ENCODE measurements at places on chromosomes 1 and 21.

DNA sequence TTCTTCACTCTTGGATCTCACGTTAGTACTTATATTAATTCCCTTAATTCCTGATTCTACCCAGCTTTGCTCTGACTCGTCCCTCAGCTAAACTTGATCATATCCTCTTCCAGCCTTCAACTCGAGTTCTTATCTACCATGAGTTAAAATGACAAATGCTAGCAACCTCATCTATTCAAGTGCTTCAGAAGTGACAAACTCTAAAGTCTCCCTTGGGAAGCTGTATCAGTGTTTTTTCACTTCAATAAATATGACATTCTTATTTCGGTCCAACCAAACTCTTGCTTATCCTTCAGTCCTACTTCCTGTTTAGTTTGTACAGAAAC is 75.3 kb downstream of the FOXJ3 start:
- DNase-seq = no peak

GRCh38 chr1:172326136-172326535 is 94.3 kb upstream of the C1orf105 start:
- DNase-seq = no peak

GRCh38 chr1:92159593-92159992 is 58.1 kb upstream of the C1orf146 start:
- DNase-seq = no peak

DNA sequence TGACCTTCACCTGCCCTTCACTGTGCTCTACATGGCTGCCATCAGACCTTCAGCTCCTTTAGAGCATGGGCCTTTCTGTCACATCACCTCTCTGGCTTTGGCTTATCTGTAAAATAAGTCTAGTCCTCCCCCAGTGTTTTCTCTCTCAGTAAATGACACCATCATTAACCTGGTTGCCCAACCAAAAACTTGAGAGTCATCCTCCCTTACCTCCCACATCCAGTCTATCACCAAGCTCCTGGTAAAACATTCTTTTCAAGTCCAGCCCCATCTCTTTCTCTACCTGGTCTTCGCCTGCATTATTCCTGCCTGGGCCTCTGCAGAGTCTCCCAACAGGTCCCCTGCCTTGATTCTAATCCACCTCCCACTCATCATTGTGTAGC is 13.1 kb downstream of the SLC26A9 start:
- no peak for DNase-seq

DNA sequence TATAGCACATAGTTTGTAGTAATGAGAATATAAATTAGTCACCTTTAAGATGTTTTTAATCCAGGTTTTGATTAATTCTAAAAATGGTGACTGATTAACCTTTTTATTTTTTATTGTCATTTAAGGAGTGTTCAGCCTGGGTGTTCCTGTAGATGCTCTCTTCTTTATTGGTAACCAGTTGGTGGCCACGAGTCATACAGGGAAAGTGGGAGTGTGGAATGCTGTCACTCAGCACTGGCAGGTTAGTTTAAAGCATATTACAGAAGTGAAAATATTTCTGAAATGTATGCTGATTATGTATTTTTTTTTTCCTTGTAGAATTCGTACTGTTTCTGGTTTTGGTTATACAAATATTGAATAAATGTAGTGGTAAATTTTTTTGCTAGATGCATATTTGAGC is 28.1 kb downstream of the KCTD3 start:
- DNase-seq = no peak

GRCh38 chr1:27203946-27204345 is 30.5 kb upstream of the WDTC1 start:
- DNase-seq = no peak

DNA sequence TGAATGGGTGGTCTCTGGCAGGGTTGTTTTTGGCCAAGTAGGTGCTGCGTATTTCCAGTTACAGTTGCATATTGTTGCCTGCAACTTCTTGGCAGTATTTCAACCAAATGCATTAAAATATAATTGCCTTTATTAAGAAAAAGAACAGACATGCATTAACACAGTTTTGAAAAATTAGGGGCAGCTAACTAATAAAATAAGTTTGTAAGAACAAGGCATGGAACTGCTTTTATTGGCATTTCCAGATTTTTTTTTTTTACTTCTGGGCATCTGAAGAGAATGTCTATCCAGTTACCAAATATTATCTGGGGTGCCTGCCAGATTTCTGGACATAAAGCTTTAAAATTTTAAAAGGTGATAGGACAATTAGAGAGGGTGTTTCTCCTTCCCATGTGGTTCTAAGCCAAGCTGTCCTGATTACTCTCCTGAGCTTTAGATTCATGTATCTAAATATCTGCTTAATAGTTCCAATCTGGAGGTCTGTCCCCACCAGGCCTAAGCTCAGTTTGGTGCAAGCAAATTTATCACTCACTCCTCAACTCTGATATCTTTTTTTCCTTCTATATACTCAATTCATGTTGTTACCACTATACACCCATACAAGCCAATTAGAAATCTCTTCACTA is 553.3 kb upstream of the USP24 start:
- no peak for DNase-seq

DNA sequence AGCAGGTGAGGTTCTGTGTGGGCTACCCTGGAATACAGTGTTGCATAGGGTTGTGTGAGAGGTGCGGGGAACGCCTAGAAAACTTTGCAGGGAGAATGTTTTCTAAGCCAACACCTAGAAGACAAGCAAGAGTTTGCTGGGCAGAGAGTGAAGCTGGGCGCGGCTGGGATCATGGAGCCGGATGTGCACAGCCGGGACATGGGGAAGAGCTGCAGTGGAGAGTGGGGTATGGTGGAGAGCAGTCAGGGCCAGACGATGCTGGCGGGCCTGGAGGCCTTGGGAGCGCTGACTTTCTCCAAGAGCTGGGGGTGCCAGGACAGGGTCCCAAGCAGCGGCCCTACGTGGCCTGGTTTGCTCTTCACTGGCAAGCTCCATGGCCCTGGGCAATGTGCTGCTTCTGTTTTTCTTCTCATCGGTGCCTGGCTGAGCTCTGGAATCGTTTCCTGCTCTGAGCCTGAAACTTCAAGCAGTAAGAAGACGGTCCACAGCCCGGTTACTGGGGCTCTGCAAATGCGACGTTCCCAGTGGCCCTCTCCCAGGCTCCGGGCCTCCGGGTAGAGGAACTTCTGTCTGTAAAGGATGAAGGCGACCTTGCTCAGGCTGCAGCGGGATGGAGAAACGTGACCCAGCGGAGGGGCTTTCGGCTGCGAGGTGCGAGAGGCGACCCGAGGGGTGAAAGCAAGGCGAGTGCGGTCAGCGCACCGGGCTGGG is 51.9 kb upstream of the CD34 start:
- DNase-seq = peak; percentile 9

DNA sequence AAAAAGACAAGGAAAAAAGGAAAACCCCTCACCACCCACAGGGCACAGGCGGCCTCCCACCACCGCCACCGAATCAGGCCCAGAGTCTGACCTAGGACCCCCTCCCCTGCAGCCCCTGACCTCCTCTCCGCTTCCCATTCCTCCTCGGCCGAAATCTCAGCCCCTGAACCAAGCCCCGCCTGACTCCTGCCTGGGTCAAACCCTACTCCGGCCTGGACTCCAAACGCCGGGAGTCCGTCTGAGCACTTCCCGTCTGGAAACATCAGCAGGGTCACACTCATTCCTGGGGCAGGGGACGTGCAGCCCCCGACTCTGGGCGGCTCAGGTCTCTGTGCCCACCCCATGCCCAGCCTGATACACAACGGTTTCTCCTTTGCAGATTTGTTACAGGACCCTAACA is 26.4 kb upstream of the SUMO3 start:
- no peak for DNase-seq

- DNase-seq = no peak
These were observed 189.6 kb downstream of the NRIP1 start for GRCh38 chr21:14875186-14875585.

- no peak for DNase-seq
These were observed 223.2 kb downstream of the BACH1 start for GRCh38 chr21:29521872-29522271.

GRCh38 chr21:43667191-43667904 is 8.0 kb downstream of the RRP1B start:
- DNase-seq = no peak

DNA sequence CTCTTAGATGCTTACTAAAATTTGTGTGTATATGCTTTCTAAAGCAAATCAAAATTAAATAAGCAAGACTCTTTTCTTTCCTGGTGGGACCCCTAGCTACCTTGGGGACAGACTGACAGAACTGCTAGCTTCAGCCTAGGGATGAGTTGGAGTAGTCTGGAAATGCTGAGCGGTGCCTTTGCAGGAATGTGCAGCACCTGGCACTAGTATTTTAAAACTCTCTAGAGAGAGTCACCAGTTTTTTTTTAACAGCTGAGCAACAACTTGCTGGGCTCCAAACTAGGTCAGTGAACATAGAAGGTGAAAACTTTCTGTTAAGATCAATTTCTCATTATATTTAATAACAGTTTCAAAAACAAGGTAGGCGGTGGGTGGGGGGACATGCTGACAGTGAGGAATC is 56.8 kb downstream of the NUF2 start:
- no peak for DNase-seq

DNA sequence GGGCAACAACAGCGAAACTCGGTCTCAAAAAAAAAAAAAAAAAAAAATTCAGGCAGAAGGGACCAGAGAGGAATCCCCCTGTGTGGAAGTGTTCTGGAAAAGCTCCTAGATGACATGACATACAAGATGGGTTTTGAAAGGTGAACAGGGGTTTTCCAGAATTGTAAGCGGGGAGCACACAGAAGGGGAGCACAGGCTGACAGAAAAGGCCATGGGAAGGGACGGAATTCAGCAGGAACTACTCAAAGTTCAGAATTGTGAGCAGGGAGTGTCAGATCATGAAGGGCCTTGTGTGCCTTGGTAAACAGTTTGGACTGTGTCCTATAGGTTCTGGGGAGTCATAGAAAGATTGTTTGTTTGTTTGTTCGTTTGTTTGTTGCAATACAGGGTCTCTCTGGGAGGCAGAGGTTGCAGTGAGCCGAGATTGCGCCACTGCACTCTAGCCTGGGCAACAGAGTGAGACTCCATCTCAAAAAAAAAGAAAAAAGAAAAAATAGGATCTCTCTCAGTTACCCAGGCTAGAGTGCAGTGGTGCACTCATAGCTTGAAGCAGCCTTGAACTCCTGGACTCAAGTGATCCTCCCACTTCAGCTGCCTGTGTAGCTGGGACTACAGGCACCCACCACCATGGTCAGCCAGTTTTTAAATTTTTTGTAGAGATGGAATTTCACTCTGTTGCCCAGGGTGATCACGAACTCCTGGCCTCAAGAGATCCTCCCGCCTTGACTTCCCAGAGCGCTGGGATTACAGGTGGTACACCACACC is 1.2 kb upstream of the RHBDL2 start:
- no peak for DNase-seq

DNA sequence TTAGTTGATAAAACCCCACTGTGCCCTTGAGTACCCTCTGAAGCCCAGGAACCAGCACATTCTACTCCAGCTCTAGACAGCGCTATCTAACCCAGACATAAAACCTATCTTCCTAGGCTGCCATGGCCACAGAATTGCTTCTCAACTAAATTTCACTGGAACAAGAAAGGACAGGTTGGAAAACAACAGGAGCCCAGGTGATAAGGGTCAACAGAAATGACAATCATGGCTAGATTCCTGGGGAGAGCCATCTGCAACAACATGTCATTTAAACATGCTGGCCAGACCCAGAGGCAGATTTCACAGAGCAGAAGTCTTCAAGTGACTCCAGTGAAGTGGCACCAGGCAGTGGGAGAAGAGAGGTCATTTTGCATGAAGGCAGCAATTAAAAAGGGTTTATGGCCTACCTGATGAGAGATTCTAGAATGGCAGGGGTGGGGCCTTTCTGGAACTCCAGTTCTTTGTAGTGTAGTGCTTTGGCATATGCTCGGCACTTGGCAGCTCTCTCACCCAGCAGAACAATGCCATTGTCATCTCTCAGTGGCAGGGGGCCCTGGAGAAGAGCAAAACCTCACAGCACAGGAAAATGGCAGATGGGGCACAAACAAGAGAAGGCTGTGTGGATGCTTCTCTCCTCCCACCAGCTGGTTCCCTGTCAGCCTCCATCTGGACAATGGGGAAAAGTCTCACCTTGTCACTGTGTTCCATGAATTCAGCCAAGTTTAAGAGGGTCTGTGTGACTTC is 9.9 kb downstream of the ANGPTL7 start:
- no peak for DNase-seq

DNA sequence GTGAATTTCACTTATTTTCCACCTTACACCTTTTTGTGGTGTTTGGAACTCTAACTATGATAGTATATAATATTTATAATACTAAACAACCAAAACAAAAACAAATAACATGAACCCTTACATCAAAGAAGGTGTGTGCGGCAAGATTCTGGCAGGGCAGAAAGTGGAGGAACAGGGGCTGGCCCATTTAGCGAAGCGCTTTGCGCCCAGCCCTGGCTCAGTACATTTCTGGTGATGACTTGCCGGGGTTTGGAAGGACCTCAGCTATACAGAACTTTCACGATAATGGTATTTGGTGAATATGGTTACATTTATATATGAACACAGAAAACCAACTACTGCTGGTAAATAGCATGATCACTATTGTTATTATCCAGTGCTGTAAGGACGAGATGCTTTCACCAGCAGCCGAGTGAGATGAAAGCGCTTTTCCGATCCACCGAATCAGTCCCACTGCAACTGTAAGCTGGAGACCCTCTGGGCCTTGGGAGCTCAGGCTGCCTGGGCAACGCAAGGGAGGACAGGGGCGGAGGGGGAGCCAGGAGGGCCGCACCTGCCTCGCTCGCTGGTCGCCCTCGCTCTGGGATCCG is 63.9 kb downstream of the CD247 start:
- no peak for DNase-seq

GRCh38 chr1:219876798-219877209 is 51.6 kb downstream of the SLC30A10 start:
- DNase-seq = no peak

- DNase-seq = no peak
These were observed 276.7 kb downstream of the KCNH1 start for GRCh38 chr1:210857146-210857663.

DNA sequence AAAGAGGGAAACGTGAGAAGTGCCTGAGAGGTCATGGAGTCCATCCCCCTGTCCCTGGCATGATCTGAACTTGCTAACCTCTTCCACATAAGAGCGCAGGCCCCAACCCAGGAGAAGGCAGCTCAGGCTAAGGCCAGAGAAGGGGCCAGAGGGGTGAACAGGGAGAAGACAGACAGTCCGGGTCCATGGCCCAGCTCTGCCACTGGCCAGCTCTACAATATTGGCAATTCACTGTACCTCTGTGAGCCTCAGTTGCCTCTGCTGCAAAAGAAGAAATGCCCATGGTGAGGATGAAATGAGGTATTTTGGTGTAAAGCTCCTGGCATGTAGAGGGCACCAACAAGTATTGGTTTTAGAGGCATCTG is 72.3 kb downstream of the CAMK2N1 start:
- DNase-seq = no peak

- no peak for DNase-seq
These were observed 50.1 kb downstream of the SSBP3 start for GRCh38 chr1:54355931-54356679.

DNA sequence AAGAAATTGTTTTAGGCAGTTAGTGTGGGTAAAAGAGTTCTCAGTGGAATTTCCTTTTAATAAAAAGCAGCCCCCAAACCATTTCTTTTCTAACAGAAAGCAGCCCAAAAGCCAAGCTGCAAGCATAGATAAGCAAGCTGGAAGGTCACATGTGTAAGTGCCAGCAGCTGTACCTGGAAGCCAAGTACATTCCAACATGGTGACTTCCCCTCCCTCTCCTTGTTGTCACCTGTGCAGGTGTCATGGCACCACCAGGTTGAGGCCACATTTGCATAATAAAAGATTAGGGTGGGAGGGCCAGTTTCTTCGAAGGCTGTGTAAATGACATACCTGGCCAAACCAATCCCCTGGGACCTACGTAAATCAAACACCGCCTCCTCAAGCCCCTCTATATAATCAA is 240.3 kb upstream of the RAB4A start:
- no peak for DNase-seq

Data from iPS DF 6.9 (cell line).